ENCODE measurements at places on chromosomes 13 and 19.
A peak's percentile ranks its signal among the peaks of the same experiment; 100 is the strongest.

GRCh38 chr19:45768655-45768983 lies 433 bp downstream of the SIX5 start:
- DNase-seq: peak; percentile 59

DNA sequence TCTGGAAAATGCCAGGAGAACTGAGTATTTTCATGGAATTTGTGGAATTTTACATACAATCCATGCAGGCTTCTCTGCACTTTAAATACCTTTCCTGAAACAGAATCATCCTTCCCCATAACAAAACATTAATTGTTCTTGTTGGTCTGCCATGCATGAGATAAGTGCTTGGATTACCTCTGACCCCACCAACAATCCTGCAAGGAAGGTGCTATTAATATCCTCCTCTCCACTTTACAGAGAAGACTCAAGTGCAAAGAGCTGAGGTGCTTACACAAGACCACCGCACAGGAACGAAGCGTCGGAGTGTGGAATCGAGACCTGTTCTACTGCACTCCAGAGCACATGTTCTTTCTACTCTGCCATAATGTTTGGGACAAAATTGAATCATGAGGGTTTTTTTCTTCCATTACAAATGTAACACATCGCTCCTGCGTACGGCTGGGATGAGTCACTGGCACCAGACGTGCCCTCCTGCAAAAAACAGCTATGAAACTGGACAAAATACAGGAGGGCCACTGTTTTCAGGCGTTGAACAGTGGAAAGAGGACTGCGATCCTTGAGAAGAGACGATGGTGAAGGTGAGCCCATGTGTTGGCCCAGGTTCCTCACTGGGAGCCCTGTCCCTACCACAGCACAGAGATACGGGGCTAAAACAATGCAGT lies 12.9 kb upstream of the LRRC4B start:
- no peak for DNase-seq

DNA sequence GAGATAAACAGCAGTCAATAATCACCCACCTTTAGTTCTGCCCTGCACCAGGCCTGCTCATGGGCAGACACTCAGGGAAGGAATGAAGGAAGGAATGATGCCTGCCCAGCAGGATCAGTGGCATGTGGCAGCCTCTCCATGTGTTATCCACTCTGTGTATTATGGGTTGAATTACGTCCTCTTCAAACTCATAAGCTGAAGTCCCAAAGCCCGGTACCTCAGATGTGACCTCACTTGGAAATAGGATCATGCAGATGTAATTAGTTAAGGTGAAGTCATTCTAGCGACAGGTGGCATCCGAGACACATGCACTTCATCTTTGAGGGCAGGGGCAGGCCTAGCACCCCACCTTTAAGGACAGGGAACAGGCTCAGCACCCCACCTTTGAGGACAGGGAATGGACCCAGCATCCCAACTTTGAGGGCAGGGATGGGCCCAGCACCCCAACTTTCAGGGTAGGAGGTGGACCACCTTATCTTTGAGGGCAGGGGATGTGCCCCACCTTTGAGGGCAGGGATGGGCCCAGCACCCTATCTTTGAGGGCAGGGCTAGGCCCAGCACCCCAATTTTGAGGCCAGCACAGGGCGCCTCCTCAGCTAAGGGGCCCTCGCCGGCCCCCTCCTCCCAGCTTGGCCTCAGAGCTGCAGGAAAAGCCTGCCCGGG lies 127.6 kb downstream of the URI1 start:
- DNase-seq: no peak

GRCh38 chr19:6063576-6064335 lies 46.5 kb downstream of the RFX2 start:
- no peak for DNase-seq

- DNase-seq: no peak
Observed at GRCh38 chr13:37149380-37149779, 43.9 kb upstream of the CSNK1A1L start.

GRCh38 chr13:98979012-98979660 lies 1.3 kb upstream of the DOCK9 start:
- no peak for DNase-seq

DNA sequence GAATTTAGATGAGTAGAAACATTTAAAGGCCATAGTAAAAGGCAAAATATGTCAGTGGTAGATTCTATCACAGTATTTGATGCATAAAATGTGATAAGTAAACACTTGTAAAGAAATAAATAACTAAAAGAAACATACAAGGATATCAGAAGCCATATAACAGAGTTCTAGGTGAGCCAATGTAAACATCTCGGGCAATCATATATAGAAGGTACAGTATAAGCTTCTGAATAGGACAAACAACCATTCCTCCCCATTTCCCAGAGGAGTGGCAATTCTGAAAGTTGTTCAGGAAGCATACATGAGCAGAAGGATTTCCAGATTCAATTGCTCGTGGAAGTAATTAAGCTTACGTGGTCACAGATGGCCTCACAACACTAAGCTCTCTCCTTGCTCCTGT lies 267.3 kb downstream of the LHFPL6 start:
- no peak for DNase-seq

- peak; percentile 90 for DNase-seq
Observed at GRCh38 chr19:56105090-56105701, 15.9 kb downstream of the ZNF787 start.

DNA sequence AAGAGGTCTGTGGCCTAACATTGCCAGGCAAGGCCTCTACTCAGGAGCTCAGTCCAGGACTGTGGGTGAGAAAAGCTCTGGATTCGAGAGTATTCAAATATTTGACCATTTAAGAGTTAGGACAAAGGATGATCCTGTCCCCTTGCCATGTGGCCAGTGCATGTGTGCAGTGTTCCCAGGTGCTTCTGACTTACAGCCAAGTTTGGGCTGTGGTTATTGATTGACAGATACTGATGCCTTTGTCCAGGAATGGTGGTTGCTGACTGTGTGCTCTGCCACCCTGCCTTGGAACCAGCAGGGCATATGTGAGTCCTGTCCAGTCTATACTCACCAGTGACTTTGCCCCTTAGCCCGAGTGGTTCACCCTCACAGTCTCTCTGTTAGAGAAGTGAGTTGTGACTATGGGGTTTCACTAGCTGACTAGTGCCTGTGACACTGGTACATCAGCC lies 51.9 kb downstream of the GARRE1 start:
- DNase-seq: no peak

DNA sequence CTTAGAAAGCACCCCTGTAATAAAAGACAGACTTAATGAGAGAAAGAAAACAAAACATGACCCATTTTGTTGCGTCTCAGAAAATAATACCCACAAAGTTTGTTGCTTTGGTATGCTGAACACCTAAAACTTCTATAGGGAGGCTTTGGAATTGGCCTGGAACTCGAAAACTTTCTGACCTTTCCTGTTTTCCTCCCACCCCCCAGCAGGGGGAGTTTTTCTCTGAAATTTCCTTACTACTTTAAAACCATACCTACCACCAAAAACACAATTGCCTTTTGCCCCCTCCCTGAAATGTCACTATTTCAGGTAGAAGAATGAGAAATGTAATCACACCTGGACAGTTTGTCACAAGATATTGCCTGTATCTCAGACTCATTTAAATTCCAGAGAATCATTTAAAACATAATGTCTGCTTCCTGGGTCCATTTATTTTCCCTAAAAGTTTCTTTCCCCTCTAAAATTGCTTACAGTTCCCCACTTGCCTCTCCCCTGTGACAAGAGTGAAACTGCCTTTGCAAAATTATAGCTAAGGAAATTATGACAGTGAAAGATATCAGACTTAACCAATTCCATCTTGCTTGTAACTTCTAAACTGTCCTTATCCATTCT lies 2700.2 kb downstream of the PCDH9 start:
- DNase-seq: no peak

DNA sequence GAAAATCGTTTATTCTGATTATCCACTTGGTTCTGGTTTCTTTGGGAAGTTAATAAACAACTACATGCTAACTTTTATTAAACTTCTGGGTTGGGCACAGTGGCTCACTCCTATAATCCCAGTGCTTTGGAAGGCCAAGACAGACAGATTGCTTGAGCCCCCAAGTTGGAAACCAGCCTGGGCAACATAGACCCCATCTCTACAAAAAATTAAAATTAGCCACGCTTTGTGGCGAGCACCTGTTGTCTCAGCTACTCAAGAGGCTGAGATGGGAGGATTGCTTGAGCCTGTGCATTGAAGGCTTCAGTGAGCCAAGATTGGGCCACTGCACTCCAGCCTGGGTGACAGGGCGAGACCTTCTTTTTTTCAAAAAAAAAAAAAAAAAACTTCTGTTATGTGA lies 21.7 kb downstream of the GPR180 start:
- no peak for DNase-seq

GRCh38 chr13:28792992-28793391 lies 27.1 kb upstream of the MTUS2 start:
- no peak for DNase-seq

DNA sequence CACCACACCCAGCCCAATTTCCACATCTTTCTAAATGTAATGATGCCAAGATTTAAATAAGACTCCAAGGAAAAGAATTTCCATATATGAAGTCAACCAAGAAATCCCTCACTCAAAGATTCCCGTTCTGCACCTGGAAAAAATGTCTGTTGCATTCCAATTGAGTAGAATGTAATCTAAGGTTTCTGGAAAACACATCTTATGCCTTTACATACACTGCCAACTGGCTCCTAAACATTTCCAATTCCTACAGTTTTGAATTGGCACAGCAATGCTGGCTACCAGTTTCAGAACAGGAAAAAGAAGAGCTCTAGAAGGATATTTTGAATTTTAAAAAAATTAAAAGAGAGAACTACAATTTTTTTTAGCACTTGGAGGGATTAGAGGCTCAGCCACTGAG lies 43.0 kb downstream of the COL4A2 start:
- no peak for DNase-seq

- DNase-seq: no peak
Observed at GRCh38 chr13:98965325-98965724, 12.5 kb downstream of the DOCK9 start.

GRCh38 chr19:1766800-1767352 lies 13.6 kb downstream of the ONECUT3 start:
- DNase-seq: no peak

DNA sequence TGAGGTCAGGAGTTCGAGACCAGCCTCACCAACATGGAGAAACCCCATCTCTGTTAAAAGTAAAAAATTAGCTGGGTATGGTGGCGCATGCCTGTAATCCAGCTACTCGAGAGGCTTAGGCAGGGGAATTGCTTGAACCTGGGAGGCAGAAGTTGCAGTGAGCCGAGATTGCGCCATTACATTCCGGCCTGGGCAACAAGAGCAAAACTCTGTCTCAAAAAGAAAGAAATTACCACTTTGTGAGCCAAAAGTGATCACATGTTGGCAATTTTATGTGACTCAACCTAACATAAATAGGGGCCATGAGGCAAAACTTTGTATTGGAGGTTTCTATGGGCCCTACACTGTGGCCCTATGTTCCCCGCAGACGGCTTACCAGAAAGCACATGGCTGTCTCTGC lies 72.2 kb downstream of the MAP4K1 start:
- peak; percentile 22 for DNase-seq

- DNase-seq: no peak
Observed at GRCh38 chr13:79943346-79944023, 397.4 kb downstream of the SPRY2 start.

GRCh38 chr19:16841391-16841926 lies 12.3 kb downstream of the SIN3B start:
- DNase-seq: no peak

DNA sequence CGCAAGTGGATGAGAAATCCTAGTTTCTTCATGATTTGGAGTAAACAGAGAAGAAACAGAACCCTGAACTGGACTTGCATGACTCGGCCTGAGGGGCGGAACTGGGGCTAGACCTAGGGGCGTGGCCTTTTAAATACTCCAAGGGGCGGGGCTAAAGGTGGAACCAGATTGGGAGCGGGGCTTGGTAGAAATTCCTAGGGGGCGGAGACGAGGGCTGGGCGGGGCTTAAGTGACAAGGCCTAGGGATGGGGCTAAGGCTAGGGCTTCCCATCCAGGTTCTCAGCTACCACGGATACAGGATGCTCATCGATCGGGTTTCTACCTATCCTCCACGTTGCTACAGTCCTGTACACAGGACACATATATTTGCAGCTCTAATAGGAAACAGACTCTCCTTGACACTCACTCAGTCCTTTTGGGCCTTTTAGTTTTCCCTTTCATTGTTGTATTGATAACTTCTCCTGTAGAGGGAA lies 372 bp upstream of the ZNF699 start:
- peak; percentile 94 for DNase-seq

GRCh38 chr13:78323848-78324247 lies 279.5 kb downstream of the POU4F1 start:
- no peak for DNase-seq

DNA sequence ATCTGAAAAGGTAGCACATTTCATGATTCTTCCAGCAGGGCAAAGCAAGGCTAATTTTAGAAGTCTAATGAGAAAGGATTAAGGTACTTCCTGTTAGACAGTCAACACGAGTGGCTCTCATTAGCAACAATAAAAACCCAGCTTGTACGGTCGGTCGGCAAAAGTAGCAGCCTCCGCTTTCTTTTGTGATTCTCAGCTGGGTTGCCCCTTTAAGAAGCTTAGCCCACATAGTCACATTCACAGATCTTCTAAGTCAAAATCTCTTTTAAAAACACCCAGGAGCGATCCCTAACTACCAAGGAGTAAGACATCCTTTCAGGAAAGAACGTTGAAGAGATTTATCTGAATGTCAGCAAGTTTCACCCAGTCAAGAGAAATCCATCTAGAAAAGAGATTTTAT lies 684.8 kb downstream of the DIAPH3 start:
- no peak for DNase-seq

GRCh38 chr19:7544626-7545025 lies 9.1 kb downstream of the PNPLA6 start:
- DNase-seq: peak; percentile 73

GRCh38 chr19:27884376-27884775 lies 1328.6 kb downstream of the UQCRFS1 start:
- no peak for DNase-seq

DNA sequence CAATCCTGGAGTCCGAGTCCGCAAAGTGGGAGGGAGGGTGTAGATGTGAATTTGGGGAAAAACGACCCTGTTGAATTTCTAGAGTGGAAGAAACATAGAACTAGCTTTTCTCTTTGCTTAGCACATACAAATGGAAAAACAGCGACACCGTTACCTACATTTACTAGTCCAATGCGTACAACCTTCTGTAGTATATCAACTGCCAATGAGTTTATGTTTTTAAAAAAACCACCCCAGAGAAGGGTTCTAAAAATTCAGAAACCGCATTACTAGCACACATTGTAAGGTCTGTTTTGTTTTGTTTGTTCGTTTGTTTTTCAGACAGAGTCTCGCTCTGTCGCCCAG lies 332 bp upstream of the SUPT20H start:
- DNase-seq: no peak

GRCh38 chr19:9850235-9850959 lies 15.3 kb downstream of the PIN1 start:
- DNase-seq: no peak

- no peak for DNase-seq
Observed at GRCh38 chr19:16002406-16003384, 53.9 kb downstream of the OR10H4 start.

- no peak for DNase-seq
Observed at GRCh38 chr13:85543144-85543543, 256.1 kb downstream of the SLITRK6 start.

GRCh38 chr13:51643882-51644281 lies 59.6 kb downstream of the WDFY2 start:
- DNase-seq: no peak

GRCh38 chr13:29564373-29564772 lies 31.1 kb downstream of the SLC7A1 start:
- DNase-seq: no peak

Measured in lower lobe of right lung (tissue), 2 donors.